ENCODE measurements at places on chromosomes 12 and 14.

GRCh38 chr12:17372508-17372907 lies 717.5 kb downstream of the RERGL start:
- no peak for DNase-seq

DNA sequence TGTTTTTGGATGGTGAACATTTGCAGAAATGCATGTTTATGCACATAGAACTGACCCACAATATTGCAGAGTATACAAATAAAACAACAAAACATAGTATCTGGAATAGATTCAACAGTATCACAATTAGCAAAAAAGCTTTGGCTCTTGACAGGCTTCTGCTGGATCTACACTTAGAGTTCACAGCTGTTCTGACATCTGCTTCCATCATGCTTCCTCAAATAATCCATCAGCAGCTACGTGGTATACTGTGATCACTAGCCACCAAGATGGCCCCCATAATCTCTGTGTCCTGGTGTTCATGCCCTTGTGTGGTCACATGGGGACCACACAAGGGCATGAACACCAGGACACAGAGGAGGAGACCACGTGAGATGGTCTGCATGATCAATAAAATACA lies 166.6 kb upstream of the CCDC198 start:
- no peak for DNase-seq

DNA sequence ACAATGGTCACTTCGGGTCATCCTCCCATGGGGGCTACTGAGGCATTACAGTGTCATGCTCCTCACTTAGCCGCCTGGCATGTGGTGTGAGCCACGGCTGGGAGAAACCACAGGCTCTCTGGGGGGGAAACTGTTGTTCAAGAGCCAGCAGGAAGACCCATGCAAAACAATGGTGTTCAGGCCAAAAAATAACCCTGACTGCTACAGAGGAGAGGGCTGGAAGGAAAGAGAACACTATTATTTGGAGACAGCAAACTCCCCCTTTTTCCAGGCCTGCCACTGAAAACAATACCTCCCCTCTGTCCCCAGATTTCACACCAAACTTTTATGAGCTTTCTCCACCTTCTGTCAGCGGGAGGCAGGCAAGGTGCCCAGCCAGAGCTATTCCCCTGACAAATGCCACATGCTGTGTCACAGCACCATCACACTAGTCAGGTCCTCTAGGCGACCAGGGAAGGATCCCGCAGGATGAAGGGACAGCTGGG lies 83.7 kb downstream of the CHGA start:
- DNase-seq = no peak

DNA sequence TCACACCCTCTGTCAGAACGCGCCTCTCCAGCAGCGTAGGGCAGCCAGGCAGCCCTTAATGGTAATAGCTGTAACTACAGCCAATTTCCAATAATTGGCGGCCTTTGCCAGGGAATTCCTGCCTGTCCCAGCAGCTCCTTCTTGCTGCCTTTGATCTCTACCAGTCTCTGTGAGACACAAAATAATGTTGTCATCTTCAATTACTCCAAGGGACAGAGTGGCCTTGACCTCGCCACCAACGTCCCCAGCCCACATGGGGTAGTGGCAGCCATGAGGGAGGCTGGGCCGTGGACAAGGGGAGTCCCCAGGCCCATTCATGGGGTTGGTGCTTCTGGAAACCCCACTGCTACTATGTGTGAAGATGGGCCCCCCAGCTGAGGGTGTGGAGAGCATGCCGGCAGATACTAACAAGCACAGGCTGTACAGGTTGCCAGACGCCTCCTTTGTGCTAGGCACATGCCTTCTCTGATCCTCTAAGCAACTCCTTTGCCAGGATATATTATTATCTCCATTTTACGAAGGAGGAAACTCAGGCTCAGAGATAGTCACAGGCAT lies 17.4 kb upstream of the CLMN start:
- DNase-seq = no peak

DNA sequence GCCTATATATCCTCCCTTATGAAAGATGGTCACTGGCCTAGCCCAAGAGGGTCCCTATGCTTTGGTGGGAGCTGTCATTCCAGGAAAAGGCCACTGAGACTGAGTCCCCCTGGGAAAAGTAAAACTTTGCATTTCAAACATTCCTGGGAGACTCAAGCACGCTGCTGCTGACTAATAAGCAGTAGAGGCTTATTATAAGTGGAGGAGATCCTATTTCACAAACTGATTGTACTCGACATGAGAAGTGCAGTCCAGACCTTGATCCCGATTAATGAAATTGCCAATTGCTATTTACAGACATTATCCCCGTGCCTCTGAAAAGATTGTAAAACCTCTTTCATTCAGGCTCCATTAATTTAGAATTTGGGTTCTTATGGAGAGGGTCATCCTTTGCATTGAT lies 96.6 kb downstream of the EMP1 start:
- no peak for DNase-seq

DNA sequence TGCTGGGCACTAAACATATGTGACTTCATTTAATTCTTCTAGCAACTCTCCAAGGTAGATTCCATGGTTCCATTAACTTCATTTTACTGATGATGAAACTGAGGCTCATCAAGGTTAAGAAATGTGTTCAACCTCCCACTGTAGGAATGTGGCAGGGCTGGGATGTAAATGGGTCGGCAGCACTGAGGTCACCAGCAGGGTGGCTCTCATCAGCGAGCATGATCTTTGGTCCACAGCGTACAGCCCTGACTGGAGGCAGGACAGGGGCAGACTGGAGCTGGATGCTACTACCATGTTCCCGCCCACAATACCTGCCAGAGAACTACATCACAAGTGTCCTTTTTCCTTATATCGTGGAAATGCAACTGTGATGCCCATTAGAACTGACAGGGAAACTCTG lies 4.6 kb downstream of the APPL2 start:
- DNase-seq = no peak

DNA sequence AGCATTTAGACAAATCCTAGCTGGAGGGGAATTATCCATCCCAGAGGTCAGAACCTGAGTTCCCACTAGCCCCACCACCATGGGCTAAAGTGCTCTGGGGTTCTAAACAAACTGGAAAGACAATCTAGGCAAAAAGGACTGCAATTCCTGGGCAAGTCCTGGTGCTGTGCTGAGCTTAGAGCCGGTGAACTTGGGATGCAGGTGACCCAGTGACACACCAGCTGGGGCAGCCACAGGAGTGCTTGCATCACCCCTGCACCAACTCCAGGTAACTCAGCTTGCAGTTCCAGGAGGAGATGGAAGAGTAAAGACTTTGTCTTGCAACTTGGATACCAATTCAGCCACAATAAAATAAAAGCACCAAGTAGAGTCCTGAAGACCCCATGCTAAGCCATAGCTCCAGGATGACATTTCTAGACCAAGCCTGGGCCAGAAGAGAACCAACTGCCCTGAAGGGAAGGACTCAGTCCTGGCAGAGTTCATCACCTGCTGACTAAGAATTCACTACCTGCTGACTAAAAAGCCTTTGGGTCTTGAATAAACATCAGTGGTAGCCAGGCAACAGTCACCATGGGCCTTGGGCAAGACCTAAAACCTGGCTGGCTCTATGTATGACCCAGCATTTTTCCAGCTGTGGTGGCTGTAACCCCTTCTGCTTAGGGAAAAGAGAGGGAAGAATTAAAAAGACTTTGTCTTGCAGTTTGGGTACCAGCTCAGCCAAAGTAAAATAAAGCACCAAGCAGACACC lies 223.4 kb upstream of the DIO2 start:
- DNase-seq = no peak

DNA sequence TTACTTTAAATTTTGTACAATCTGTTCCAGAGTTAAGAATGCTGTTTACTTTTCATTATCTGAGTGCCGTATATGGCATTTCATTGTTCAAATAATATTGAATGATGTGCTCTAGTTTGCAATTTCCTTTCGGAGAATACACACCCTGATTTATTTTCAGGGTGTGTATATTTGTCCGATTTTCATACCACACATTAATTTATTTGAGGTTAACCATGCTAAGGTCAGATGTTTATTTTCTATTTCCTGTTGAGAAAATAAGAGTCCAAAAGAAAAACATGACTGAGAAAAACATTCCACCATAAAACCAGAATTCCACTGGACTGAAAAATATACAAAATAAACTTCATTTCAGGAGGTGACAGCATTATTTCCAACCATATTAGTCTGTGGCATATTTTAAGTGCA lies 64.2 kb upstream of the OVCH1 start:
- no peak for DNase-seq

GRCh38 chr12:49984476-49985359 lies 12.0 kb downstream of the AQP6 start:
- no peak for DNase-seq

GRCh38 chr14:99123208-99123870 lies 148.7 kb downstream of the BCL11B start:
- DNase-seq = no peak

DNA sequence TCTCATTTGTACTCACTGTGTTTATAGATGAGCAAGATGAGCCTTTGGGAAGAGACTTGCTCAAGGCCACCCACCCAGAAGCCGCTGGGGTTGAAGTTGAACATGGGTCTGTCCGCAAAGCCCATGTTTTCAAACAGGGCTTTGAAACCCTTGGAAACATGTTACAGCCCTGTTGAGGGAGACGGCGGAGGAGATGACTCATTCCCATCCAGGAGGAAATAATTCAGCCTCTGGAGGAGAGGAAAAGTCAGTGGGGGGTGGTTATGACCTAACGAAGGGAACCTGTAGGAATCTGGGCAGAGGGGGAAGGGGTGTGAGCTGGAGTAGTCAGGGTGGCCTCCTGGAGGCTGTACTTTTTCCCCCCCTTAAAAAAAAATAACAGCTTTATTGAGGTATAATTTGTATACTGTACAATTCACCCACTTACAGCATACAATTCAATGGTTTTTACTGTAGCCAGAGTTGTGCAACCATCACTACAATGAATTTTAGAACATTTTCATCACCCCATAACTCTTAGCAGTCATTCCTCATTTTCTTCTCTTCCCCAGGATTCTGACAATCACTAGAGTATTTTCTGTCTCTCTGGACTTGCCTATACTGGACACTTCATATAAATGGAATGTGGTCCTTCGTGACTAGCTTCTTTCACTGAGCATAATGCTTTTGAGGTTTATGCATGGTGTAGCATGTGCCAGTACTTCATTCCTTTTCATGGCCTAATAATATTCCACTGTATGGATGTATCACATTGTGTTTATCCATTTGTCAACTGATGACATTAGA lies 1.9 kb upstream of the RIN3 start:
- DNase-seq = peak; percentile 83

DNA sequence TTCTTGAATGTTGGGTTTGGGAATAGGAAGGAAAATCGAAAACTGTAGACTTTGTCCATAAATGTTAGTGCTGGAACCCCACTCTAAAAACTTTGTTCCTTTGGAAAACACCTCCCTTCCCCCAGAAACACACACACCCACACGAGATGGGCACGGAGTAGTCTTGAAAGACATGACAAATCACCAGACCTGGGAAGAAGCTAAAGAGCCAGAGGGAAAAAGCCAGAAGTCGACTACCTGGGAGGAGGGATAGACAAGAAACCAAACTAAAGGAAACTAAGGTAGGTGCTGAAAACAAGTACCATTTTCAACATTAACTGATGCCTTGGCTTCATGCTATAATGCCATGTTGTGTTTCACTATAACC lies 925 bp upstream of the NANOG start:
- no peak for DNase-seq

GRCh38 chr12:16669756-16670155 lies 63.8 kb upstream of the LMO3 start:
- DNase-seq = no peak

DNA sequence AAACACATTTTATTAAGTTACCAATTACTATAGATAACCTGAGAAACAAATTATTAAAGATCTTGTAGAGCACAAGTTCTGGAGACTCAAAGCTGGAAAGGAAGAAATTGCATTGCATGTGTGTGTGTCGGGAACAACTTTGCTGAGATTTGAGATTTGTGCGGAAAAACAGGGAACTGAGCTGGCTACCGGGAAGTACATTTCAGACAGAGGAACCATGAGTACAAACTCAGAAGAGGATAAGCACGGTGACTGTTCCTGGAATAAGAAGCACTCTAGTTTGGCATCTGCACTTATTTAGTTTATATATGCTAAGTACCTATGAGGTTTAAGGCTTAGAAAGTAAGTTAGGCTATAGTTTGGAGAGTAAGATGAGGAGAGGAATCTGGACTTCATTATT lies 97.8 kb downstream of the DACT1 start:
- DNase-seq = no peak

- no peak for DNase-seq
Observed at GRCh38 chr12:12919666-12920435, 28.5 kb downstream of the GPRC5A start.

DNA sequence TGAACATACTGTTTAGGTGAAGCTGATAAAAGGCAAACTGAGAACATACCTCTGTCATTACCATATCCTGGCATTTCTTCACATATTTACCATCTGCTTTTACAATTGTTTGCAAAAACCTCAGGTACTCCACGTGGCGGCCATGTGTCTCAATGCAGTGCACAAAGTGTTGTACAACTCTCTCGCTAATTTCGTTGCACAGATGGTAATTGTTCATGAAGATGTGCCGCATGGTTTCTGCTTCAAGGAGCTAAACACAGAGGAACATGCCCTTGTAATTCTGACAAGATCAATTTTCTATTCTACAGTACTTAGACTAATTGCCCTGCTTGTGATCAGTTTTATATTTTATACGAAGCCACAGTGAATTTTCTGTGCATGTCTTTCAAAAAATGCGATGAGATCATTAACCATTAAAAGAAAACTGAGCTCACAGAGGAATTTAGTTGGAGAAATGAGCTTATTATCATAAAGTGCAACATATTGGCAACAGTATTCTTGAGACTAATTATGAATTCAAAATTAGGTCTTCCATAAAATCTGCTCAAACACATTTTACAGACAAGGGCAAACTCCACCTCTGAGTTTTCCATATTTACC lies 233.8 kb downstream of the ITPR2 start:
- DNase-seq = no peak

- peak; percentile 98 for DNase-seq
Observed at GRCh38 chr12:76020281-76020680, 11.3 kb downstream of the PHLDA1 start.

- DNase-seq = no peak
Observed at GRCh38 chr14:92556255-92556741, 42.7 kb downstream of the RIN3 start.

DNA sequence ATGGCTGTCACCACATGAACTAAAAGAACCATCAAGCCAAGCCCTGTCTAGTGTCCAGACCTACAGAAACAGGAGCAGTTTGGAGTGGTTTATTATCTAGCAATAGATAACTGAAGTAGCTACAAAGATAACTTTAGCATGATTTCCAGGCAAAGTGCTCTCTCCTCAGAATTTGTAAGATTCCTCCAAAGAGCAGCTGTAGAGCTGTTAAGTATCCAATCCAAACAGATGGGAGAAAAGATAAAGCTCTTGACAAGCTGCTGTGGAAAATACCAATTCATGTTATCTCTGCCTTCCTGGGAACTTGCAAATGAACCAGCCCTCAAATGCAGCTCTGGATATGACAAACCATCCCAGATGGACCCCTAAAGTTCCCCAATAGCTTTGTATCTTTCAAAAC lies 78.9 kb upstream of the RESF1 start:
- DNase-seq = no peak

- no peak for DNase-seq
Observed at GRCh38 chr12:97535582-97535981, 73.0 kb downstream of the RMST start.
